ENCODE measurements at places on chromosomes 3 and 15. TPM values are rescaled to one million over a fixed set of nuclear protein-coding genes. Genes with fewer than 3 reads are reported as not detected.
A peak's percentile ranks its signal among the peaks of the same experiment; 100 is the strongest.

DNA sequence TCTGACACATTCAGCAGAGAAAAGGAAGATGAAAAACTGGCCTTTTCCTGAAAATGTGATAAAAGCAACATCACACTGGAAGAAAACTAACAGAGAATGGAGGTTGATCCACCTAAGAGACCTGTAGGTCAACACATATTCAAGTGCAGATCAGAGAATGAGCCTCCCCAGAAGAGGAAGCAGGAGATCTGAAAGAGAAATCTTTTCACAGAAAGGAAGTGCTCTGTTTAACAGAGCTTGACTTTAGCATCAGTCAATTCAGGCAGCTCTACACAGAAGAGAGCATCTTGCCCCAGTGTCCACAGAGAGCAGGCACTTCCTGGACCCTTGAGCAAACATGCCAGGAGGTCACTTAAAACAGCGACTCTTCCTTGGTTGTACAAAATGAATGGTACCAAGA, 655.4 kb upstream of the GBE1 start:
- no peak for DNase-seq

Gene CLEC3B
- polyA plus RNA-seq, result 37.4 TPM

- DNase-seq, result no peak
These were observed 2.4 kb downstream of the SEMA6D start for GRCh38 chr15:47719730-47720129.

DNA sequence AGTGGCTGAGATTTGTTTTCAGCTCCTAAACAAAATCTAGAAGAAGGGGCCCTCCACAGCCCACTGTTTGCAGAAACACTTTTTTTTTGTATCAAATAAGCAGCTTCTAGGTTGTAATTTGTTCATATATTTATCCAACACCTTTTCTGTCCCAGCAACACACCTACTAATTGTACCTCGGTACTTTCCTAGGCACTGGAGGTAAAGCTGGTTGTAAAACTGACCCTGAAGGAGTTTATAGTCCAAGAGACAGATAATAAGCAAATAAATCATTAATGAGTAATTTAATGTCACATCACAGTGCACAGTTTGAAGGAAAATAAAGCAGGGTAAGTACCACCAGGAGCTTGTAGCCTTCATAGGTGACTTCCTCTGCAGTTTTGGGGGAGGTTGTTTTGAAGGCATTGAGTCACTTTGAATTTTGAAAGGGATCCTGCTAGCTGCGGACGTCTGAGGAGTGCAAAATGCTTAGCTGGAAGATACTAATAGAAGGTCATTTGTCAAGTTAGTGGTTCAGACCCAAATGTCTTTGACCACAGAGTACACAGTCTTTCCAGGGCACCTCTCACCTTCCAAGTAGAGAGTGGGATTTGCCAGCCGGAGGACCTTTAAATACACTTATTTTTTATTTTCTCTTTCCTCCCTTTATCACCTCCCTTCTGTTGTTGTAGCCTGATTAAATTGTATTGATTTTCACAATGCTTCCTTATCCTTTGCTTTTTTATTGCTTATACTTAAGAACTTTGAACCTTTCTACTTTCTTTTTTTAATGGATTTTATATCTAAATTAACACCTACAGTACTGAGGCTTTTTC, 53.8 kb downstream of the CMSS1 start:
- no peak for DNase-seq

Gene SUSD5
- polyA plus RNA-seq, result 2.4 TPM

DNA sequence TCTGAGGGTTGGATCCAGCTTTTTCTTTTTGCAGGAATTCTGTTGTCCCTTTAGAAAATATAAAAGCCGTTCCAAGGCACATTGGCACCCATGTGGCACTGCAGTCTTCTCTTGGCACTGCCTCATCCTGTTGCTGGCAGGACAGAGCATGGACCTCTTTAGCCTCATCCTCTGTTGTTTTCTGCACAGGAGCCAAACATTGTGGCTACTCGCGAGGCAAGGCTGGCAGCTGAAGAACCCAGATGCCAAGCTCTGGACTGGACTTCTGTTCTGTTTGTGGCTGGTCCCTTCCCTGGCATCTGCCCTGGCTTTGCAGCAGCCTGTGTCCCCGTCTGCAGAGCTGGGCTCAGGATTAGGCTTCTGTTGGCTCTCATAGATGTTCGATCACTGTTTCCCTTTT, 224.7 kb upstream of the TBC1D5 start:
- DNase-seq, result peak; percentile 24

- no peak for DNase-seq
These were observed 132.5 kb downstream of the MAP2K5 start for GRCh38 chr15:67674983-67675382.

- no peak for DNase-seq
These were observed 110.4 kb downstream of the WNT7A start for GRCh38 chr3:13769422-13769821.

Gene CA12
- polyA plus RNA-seq, result 0.68 TPM

GRCh38 chr3:37785736-37786135, 75.9 kb upstream of the CTDSPL start:
- no peak for DNase-seq

Gene FOXB1
- polyA plus RNA-seq, result 1.9 TPM

GRCh38 chr3:55629432-55629831, 142.3 kb upstream of the WNT5A start:
- DNase-seq, result no peak

GRCh38 chr15:62407216-62407615, 242.1 kb upstream of the C2CD4B start:
- DNase-seq, result no peak

DNA sequence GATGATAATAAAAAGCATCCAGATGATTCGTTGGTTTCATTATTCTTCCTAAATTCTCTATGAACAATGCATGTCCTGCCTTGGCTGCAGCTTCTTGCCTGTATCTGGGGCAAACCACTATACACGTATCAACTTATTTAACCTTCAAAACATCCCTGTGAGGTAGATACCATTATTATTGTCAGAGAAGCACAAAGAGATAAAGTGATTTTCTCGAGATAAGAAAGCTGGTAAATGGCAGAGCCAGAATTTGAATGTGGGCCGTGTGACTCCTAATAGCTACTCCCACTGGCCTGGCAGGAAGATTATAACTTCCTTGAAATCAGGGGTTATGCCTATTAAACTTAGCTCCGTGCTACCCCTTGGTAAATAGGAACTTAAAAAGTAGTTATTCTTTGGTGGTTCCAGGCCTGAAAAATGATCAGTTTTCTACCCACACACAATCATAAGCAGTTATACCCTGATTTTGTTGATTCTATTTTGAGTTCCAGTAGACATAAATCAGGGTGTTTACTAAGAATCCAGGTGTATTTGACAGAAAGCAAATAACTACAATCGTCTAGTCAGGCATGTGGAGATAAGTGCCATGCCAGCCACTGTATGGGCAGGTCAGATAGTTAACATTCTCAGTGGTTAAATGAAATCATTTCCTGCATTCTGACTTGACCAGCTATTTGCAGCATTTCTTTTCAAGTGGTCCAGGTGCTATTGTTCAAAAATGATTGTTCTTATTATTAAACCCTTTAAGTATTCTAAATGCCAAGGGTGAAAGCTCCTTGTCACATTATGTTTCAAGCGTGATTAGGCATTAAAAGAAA, 99.2 kb upstream of the LRRN1 start:
- no peak for DNase-seq

GRCh38 chr3:48711727-48712126, 5.3 kb downstream of the IP6K2 start:
- no peak for DNase-seq

- DNase-seq, result no peak
These were observed 325.9 kb downstream of the RORA start for GRCh38 chr15:60903211-60903610.

- DNase-seq, result no peak
These were observed 65.6 kb downstream of the ATP1B3 start for GRCh38 chr3:141942006-141942405.

DNA sequence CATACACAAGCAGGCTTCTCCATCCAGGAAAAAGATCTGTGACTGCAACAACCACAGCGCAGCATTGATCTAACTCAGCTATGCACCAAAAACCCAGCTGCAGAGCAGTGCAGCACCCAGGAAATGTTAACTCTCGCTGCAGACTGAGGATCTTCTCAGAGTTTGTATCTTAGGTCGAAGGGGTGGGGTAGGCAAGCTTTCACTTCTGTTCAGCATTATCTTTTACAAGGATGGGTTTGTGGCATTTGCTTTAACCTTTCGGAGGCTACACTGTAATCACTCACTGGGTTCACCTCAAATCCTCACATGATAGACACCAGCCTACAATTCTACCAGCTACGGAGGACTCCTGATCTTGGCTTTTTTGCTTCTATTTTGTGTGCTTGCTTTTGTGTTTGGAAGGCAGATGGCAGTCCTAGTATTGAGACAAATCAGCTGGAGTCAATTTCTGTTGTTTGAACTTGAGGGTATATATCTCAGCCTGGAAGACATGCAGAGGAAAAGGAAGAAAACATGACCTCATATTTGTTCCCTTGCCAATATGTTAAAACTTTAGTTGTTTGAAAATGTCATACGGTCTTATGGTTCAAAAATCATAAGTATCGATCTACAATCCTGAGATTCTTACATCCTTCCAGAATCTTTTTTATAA, 25.2 kb downstream of the LRRK1 start:
- no peak for DNase-seq

DNA sequence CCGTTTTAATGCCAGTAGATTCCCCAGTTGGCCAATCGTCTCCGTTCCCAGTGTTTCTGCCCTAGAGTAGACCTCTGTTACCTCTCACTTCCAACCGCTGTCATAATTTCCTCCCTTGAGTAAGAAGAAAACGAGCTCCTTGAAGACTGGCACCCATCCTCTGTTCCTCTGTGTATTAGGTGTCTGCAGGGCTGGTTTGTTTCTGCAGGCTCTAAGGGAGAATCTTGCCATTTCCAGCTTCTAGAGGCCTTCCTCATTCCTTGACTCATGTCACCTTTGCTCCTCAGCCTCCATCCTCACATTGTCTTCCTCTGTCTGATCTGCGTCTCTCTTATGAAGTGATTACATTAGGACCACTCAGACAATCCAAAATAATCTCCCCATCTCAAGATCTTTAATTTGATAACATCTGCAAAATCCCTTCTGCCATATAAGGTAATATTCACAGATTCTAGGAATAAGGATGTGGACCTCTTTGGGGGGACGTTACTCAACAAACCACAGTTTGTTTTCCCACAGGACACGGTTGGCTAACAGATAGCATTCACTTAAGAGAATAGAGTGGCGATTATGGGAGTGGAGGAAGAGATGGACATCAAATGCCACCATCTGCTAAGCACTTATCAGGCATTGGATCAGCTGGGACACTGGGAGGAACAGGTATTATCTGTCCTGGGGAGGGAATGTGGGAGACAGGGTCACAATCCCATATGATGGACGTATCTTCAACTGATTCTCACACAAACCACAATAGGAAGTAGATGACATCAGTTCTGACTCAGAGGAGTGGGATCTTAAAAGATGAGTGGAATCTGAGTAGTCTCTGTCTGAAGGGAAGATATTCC, 17.1 kb downstream of the ARHGAP31 start:
- no peak for DNase-seq

- no peak for DNase-seq
These were observed 74.8 kb upstream of the P2RY1 start for GRCh38 chr3:152760024-152760563.

Gene MORC1
- polyA plus RNA-seq, result not detected
